Naive thymus-derived CD8-positive, alpha-beta T cell (primary cell): ENCODE measurements at places on chromosomes 6 and 20. TPM values are rescaled to one million over a fixed set of nuclear protein-coding genes. Genes with fewer than 3 reads are reported as not detected.

ZFP57 gene
- 5.6 TPM for total RNA-seq

POM121L2 gene
- total RNA-seq = not detected

EEF1A2 gene
- 0.16 TPM for total RNA-seq

CRISP2 gene
- total RNA-seq = not detected

FARS2 gene
- 17.3 TPM for total RNA-seq

PCSK2 gene
- not detected for total RNA-seq

SIRPD gene
- 0.39 TPM for total RNA-seq

POFUT1 gene
- total RNA-seq = 21.8 TPM

HLA-DRA gene
- total RNA-seq = 75.7 TPM

PLTP gene
- total RNA-seq = 0.27 TPM
